ENCODE measurements at places on chromosomes 13 and 19.

DNA sequence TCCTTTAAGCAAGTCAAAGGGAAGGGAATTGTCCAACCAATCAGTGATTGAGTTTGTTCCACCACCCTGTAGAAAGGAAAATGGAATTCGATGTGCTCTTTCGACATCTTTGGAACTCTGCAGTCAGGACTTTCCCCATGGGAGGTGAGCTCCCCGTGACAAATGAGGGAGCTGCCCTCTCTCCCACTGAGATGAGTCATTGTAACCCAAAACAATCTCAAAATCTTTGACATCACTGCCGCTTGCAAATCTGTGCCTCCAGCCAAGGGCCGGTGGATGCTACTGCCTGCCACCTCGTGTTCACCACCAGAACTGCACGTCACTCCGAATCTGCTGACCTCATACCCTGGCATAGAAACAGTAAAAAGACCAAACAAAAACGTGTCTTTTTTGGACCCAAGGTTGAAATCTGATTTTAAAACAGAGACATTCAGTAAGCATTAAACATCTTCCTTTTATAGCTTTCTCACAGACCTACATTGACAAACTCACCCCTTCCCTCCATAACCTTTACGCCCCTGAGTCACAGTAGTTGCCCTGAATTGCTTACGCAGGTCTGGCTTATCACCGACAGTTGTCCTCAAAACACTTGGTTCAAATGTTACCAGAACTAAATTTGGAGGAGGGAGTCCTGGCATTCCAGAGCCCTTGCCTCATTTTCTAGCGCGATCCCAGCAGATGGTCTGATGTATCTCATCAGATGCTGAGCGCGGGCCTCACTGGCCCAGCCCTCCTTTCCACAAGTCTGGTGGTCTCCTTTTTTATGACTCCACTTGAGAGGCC is 105.2 kb downstream of the COL4A2 start:
- DNase-seq: peak; percentile 54

- DNase-seq: no peak
These were observed 6.6 kb downstream of the EFNB2 start for GRCh38 chr13:106528718-106529414.

DNA sequence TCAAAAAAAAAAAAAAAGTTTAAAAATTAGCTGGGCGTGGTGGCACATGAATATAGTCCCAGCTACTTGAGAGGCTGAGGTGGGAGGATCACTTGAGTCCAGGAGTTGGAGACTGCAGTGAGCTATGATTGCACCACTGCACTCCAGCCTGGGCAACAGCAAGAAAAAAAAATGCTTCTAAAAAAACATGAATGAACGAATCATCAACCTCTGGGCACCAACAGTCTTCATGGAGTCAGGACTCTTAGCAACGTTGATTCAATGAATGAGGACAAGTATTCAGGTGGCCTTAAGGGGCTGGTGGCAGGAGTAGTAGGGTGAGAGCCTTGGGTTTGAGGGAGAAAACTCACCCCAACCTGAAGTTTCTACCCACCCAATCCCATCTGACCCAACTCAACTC is 20.6 kb upstream of the OLFM2 start:
- no peak for DNase-seq

DNA sequence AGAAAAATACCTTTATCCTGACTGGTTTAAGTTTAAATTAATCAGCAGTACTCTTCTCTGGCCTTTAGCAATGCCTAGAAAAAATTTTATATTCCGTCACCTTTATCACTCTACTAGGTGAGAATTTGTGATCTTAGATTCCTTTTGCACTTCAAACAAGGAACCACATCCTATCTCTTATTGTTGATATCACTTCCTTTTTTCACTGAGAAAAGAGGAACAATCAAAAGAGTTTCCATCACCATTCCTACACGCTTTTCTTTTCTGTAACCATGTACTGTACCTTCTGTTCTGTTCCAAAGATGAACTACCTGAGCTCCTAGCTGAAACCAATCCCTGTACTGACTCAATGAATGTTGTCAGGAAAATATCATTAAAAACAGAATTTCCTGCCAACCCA is 1379.0 kb upstream of the MIR17HG start:
- DNase-seq: no peak

GRCh38 chr13:27112006-27112405 is 59.6 kb downstream of the USP12 start:
- DNase-seq: no peak

- DNase-seq: no peak
These were observed 8.4 kb downstream of the ARHGAP33 start for GRCh38 chr19:35783469-35784434.
